ENCODE measurements at places on chromosomes 5 and 9.

DNA sequence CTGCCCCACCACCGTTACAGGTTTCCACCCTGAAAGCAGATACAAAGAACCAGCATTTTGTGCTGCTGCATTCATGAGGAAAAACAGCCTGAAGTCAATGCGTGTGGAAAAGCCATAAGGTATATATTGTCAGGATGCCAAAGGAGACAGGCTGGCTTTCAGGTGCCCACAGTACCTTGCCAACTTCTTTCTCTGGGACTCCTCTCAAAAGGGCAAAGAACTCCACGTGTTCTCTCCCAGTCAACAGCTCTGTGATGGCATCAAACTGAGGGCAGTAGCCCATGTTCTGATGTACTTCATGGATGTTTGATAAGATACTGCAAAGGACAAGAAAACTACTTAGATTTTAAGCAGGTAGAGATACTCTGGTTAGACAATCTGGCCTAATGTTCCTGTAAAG lies 24.3 kb downstream of the NIPSNAP3B start:
- no peak for DNase-seq

DNA sequence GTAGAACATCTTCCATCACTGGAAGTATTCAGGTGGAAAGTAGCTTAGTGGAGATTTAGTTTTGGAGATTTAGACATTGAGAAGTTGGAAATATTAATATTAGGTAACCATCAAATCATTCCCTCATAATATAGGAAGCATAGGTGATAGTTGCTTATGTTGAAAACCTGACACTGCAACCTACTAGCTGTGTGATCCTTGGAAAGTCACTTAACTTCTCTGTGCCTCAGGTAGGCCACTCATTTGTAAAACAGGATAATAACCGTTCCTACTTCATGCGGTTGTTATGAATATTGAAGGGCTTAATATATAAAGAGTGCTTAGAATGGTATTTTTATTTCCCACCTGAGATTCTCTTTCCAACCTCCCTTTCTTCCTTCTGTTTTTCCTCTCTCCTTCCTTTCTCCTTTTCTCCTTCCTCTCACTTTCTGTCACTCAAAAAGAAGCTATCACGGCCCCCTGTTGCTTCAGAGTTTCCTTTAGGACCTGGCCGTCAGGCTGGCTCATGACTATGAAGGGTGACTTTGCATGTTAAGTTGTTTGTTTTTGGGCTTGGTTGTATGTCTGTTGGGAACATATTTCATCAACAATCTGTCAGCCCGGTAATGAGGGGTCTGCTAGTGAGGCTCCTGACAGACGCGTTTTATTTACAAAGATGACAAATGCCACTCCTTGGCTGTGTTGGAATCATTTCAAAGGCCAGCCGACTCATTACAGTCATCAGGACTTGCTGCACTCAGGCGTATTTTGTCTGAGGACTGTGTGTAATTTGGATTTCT lies 31.0 kb downstream of the DOCK2 start:
- no peak for DNase-seq

GRCh38 chr5:91384671-91385430 lies 1.7 kb upstream of the ARRDC3 start:
- no peak for DNase-seq

DNA sequence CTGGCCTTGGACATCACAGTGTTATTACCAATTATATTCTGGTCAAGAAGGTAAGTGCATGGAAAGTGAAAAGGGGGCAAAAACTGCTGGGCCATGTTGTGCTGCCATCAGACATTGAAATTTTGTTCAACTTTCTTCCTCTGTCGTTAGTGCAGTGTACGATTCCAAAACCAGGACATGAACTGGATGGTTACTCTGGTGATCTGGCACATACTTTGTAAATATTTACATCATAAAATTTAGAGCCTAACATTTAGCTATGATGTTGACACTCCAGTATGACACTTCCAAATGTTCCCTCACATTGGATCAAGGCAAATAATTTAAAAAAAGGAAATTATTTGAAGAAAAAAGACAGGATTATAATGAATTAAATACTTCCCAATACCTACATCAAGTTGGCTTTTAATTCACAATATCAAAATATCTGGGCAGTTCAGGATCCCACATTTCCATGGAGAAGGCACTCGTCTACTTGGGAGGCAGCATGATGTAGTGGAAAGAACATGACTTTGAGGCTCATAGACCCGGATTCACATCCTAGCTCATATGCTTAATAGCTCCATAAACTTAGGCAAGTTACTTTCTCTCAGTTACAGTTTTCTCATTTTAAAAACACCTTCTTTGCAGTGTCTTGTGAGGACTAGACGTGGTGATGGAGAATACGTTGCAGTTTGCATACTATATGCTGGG lies 342.5 kb upstream of the MPDZ start:
- DNase-seq = no peak

GRCh38 chr5:169280696-169281095 lies 20.2 kb downstream of the SLIT3 start:
- no peak for DNase-seq

DNA sequence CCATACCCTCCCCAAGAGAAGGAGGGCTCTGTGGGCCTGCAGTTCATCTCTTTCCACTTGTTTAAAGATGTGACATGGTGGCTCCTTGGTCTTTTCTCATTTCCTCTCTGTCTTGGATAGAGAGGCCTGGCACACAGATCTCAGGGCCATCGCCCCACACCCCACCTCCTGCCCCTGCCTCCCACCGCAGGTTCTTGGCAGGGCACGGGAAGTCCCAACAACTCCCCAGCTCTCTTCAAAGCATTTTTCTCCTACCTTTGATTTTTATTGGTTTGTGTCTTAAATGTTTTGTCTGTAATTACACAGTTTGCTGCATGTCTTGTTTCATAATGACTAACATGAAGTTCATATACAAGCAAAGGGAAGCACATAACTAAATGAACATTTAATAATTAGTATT lies 178.5 kb upstream of the MSX2 start:
- DNase-seq = no peak

- DNase-seq = no peak
These were observed 11.3 kb downstream of the C5orf15 start for GRCh38 chr5:133957080-133957479.

GRCh38 chr5:156221816-156222215 lies 105.1 kb upstream of the SGCD start:
- no peak for DNase-seq

DNA sequence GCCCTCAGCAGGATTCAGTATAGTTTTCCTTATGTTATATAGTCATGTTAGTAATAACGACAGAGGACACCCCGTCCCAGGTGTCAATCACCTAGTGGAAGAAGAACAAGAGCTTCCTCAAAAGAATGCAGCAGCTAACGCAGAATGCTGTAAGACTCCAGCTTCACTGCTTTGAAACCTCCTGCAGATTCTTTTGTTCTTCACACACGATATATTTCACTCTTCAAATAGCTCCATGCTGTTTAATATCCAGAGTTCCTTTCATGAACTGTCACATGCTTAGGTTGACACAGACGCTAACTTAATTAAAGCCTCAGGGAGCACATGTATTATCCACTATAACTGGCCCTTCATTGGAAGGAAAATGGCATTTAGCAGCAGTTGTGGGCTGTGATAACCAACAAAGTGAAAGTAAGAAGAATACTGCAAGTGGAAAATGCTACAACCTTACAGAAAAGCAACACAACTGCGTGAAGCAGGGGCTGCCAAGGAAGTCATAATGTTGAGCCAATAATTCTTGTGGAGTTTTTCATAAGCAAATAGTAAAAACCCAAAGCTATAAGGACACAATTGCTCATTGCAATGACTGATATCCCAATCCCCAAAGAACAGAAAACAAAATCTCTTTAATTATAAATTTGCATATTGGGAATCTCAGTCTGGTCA lies 387.5 kb downstream of the PLK2 start:
- no peak for DNase-seq

DNA sequence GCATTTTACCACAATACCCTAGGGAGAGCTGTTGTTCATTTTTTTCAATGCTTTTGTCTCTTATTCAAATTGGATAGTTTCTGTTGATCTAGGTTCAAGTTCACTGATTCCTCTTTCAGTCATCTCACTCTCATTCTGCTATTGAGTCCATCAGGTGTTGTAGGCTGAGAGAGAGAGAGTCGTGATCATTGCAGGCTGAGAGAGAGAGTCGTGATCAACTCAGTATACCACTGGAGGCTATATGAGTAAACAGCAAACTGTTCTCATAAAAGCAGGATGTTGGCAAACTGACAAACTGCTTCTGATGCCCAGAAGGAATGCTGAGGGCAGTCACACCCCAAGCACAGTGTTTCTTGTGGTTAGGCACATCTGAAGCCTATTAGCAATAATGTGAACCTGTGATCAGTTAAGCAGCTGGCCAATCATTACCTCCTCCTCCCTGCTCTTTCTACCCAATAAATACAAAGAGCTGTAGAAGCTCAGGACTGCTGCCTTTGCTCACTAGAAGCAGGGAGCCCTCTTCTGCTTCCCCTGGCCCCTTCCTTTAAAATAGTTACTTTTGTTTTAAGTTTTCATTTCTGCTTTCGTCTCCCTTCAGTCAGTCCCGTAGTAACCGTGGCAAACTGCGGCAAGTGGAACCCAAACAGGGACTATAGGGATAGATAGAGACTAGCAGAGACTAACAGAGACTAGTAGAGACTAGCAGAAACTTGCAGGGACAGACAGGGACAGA lies 476.1 kb upstream of the ACO1 start:
- no peak for DNase-seq
